ENCODE measurements at places on chromosomes 11 and 22. TPM values are rescaled to one million over a fixed set of nuclear protein-coding genes. Genes with fewer than 3 reads are reported as not detected.

DNA sequence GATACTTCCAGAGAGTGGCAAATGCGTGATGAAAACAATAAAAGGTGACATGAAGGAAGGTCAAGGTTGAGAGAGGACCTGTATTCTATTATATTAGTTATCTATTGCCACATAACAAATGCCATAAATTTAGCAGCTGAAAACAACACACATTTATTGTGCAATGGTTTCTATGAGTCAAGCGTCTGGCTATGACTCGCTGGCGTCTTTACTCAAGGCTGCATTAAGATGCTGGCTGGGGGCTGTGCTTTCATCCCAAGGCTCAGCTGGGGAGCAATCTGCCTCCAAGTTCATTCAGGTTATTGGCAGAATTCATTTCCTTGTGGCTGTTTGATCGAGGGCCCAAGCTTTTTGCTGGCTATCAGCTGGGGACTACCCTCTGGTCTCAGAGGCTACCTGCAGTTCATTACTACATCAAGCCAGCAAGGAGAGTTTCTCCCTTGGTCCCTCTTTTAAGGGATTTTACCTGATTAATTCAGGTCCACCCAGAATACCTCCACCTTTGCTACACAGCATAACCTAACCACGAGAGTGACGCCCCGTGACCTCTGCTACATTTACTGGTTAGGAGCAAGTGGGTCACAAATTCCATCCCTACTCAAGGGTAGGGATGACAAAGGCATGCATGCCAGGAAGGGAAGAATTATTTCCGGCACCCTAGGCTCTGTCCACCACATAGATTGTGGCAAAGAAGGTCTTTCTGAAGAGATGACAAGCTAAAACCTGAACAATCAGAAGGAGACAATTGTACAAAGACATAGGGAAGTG, 549.1 kb downstream of the MN1 start:
- peak; percentile 75 for DNase-seq

DNA sequence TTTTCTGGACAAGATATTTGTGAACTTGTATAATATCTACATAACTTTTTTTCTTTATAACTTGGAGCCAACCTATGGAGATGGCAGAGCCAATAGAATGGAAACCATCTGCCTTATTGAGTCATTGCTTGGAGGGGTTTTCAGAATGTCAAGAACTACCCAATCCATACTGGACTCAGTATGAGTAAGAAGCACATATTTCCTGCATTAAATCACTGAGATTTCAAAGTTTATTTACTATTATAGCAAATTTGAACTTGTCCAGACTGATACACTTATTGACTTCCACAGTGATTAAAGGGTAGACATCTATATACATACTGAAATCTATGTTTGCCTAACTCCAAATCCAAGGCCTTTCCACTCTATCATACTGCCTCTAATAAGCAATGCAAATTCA, 704.0 kb downstream of the KCNA4 start:
- peak; percentile 25 for DNase-seq

GRCh38 chr22:24525416-24526037, 29.4 kb downstream of the GUCD1 start:
- peak; percentile 83 for DNase-seq

- DNase-seq, result no peak
Observed at GRCh38 chr11:49208006-49208721, at the start of gene FOLH1. FOLH1 (minus strand) TSS chr11:49208602; CDS start chr11:49208409, 193 bp downstream.

- no peak for DNase-seq
Observed at GRCh38 chr11:47944632-47945031, 35.7 kb upstream of the PTPRJ start.

DNA sequence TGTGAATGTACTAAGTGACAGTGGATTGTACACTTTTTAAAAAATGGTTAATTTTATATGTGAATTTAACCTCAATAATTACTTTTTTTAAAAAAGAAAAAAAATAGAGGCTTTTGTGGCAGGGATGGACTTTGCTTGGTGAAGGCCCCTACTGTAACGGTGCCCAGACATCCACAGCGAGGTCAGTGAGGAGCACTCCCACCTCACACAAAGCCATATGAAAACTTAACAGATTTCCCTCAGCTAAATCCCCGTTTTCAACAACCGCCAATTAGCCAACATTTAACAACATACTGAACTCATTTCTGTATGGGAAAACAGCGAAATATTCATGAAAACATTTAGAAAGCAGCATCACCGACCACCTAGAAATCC, 642 bp upstream of the C11orf58 start:
- no peak for DNase-seq

GRCh38 chr11:58046231-58046630, 15.5 kb downstream of the OR6Q1 start:
- no peak for DNase-seq

- peak; percentile 41 for DNase-seq
Observed at GRCh38 chr11:94507485-94507884, 4.8 kb upstream of the C11orf97 start.

DNA sequence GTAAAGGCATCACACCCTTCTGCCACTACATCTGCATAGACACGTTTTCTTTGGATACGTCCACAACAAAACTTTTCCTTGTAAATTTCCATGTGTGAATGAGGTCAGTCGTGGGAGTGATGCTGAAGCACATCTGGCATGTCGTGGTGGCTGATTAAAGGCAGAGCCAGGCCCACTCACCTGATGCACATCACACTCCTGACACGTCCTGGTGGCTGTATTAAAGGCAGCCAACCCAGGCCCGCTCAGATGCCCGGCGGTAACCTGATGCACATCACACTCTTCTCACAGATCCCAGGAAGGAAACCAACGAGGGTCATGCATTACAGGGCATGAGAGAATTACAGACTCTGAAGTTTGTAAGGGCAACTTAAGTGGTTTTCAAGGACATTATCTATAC, 321.6 kb upstream of the B3GAT1 start:
- no peak for DNase-seq

DNA sequence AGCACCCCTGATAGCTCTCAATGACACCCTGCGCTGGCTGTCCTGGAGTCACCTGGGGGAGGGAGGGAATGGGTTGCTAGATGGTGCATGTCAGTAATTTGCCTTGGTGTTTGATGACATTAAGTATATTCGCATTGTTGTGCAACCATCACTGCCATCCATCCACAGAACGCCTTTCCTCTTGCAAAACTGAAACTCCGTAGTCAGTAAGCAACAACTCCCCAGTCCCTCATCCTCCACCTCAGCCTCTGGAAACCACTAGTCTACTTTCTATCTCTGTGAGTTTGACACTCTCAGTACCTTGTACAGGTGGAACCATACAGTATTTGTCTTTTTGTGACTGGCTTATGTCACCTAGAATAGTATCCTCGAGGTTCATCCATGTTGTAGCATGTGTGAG, 62.6 kb downstream of the PKNOX2 start:
- no peak for DNase-seq

- DNase-seq, result peak; percentile 46
Observed at GRCh38 chr11:118618991-118619375, 11.6 kb downstream of the PHLDB1 start.

DNA sequence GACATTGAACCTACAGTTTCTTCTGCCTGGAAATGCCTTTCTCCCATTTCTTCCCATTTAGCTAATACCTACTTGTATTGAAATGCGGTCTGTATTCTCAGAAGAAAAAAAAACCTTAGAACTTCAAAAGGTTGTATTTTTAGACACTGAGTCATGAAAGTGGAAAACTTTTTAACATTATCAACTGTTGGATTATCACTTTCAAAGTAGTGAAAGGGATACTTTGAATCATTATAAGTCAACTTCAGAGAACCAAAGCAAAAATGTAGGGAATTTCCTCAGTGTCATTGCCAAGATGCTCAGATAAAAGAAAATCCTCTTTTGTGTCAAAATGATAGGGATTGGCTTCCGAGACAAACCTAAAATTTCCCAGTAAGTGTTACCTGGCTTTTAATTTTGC, 6.6 kb downstream of the HOATZ start:
- no peak for DNase-seq

DNA sequence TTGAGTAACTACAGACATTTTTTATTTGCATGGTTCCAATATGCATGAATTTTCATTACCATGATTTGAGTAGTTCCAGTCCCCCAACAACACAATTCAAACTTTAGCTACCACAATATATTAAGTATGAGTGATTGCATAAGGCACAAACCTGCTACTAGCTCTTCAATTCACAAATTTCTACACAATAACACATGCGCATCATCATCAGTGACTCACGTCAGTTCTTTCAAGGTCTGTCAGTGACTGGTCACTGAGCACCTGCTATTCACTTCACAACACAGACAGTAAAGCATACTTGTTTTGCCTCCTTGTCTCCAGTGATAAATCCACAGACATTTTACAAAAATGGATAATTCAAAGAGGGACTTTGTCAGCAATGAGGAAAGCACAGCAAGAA, 435.1 kb upstream of the CCDC90B start:
- peak; percentile 22 for DNase-seq

- no peak for DNase-seq
Observed at GRCh38 chr11:120310870-120311269, 14.2 kb upstream of the TLCD5 start.

DNA sequence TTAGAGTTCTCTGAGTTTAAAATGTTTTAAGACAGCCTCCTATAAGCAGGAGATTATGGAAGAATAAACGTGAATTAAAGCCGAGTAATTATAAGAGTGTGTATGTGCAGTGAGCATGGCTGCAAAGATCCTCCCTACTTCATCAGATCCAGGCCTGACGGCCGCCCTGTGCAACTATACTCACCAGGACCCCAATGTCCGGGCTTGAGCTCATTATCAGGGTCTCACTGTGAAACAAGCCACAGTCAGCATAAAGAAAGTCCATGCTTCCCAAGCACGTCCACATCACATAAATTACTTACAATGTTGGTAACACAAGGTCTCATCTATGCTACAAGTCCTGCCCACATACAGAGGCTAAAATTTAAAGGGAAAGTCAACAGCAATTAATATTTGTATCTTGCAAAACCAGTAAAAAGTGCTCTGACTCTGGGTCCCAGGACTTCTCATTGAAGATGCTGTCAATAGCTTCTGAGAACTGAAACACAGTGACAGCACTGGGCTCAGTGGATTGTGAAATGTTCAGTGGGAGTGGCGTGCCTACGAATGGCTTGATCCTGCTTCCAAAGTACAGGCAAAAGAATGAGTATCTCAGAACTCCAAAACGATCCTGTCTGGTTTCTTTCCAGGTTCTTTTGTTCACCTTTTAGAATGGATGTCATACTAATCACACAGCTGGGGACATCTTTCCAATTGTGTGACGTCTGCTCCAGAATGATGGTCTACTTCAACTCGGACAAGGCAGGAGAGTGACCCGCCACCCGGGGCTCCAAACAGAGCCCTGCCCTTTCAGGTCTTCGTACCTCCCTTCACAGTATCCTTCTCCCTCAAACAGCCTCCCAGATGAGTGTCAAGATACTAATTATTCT, 72.1 kb upstream of the ARFGAP3 start:
- DNase-seq, result no peak

- DNase-seq, result no peak
Observed at GRCh38 chr11:97979741-97980140, 1041.0 kb upstream of the CNTN5 start.

- peak; percentile 95 for DNase-seq
Observed at GRCh38 chr11:15816260-15816871, 540.0 kb downstream of the SOX6 start.

DNA sequence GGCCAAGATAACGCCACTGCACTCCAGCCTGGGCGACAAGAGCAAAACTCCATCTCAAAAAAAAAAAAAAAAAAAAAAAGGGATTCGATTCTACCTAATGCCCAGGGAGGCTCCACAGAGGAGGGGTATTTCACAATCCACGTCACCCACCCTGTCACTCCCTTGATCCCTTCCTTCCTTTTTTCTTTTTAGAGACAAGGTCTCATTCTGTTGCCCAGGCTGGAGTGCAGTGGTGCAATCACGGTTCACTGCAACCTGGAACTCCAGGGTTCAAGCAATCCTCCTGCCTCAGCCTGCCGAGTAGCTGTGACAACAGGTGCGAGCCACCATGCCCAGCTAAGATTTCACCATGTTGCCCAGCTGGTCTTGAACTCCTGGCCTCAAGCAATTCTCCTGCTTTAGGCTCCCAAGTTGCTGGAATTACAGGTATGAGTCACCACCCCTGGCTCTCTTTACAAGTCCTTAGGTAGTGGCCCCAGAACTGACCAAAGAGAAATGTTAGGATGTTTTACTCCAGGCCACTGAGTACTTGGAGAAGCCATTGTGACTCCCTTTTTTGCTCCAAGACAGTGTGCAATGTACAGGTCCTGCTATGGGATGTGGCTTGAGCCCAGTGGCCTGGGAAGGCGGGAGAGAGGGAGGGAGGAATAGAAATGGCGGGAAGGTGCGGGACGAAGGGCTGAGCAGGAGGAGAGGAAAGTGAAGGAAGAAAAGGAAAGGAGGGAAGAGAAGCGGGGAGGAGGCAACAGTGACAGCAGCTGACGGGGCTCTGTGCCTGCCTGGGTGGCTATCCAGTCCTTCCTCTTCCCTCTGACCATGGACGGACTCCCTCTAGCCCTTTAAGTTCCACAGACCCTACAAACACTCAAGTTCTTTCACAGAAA, 11.8 kb upstream of the FXYD2 start:
- DNase-seq, result no peak

DNA sequence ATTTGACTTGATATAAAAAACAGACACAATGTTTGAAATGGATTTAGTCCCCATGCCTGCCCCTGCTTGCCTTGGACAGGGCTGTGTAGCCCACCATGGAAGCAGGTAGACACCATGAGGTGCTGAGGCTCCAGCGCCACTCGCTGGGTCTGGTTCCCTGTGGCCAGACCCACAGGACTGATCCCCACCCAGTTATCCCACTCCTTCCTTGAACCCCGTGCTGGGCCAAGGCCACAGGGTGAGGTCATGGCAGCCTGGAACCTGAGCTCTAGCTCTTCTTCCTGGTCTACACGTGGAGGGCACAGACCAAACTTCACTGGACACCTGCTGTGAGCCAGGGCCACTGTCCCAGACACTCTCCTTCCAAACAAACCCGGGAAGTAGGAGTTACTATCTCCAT, 42.5 kb downstream of the GAB4 start:
- DNase-seq, result no peak

- peak; percentile 38 for DNase-seq
Observed at GRCh38 chr11:56889986-56890385, 98.7 kb upstream of the OR5AK2 start.

- DNase-seq, result peak; percentile 41
Observed at GRCh38 chr22:39360674-39361413, 11.1 kb downstream of the SYNGR1 start.

GRCh38 chr11:131773626-131774025, 403.2 kb downstream of the NTM start:
- DNase-seq, result no peak

Gene UBE2L6
- total RNA-seq, result 17.3 TPM

Gene NELL1
- total RNA-seq, result not detected

Gene C11orf65
- 1.5 TPM for total RNA-seq

Gene DGCR6
- total RNA-seq, result 1.7 TPM

Gene SMIM35
- not detected for total RNA-seq

Gene SLC25A45
- total RNA-seq, result 3.9 TPM

Gene C22orf42
- total RNA-seq, result not detected

Gene INS
- not detected for total RNA-seq

Gene MS4A14
- not detected for total RNA-seq

Gene ANO3
- not detected for total RNA-seq

Gene ACAD8
- total RNA-seq, result 20.1 TPM

Gene POU2F3
- not detected for total RNA-seq

Gene BIRC3
- total RNA-seq, result 124 TPM

Gene KIRREL3
- not detected for total RNA-seq

Gene PRR5L
- total RNA-seq, result 14.2 TPM

All from MCF 10A (cell line).